Stimulated activated CD8-positive, alpha-beta memory T cell treated with anti-CD3 and anti-CD28 coated beads, Interleukin-15, amount 100 ng/mL, for 4 hours (primary cell): ENCODE measurements at places on chromosomes 6 and 20.
A peak's percentile ranks its signal among the peaks of the same experiment; 100 is the strongest.

DNA sequence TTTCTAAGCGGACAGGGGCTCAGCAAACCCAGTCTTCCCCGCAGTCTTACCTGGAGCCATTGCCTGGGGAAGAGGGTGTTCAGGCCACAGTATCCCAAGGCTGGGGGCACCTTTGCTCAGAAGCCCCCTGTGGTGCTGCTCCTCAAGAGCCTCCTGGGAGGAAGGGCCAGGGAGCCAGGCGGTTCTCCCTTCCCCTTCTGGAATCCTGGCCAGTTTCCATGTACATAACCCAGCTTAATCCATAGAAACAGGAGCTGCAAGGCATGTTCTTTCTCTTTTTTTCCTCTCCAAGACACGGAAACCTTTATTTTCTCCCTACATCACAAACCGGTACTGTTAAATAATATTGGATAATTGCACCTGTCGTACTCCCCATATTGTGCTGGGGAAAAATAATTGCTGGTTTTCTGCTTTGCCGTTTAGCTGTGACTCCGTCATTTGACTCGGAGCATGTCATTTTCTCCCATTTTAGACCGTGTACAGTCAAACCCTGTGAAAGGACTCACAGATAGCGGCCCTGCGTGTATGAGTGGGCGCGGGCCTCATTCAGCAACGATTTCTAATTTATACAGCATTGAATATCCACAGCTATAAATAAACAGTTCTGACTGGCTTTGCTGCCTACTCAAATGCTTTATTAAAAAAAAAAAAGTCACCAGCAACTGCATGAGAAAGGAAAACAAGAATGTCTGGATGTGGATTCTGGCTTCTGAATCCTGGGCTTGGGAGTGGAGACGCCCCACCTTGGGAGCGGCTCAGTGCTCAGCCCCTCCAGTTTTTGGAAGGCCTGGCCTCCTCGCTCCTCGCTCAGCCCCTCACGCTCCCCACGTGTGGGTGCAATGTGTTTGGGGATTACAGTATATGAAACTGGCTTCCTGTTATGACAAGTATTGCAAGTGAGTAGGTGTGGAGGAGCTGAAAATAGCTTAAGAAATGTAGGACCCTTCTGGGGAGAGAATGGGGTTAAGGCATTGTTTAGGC lies 67.3 kb downstream of the ADTRP start:
- peak; percentile 36 for DNase-seq

DNA sequence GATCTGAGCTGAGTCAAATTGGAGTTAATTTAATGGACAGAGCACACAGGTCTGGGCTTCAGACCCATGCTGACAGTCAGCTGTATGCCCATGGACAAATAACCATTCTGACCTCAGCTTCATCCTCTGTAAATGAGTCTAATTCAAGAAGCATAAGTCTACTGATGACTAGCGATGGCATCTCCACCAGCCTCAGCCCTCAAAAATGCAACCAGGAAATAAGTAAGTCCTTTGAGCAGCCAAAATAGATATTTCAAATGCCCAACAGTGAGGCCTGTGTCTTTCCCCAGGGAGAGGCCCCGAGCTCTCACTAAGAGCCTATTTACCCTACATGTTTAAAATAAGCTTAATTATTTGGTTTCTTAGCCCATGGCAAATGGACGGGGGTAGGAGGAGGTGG lies 114.2 kb upstream of the MTHFD1L start:
- no peak for DNase-seq

DNA sequence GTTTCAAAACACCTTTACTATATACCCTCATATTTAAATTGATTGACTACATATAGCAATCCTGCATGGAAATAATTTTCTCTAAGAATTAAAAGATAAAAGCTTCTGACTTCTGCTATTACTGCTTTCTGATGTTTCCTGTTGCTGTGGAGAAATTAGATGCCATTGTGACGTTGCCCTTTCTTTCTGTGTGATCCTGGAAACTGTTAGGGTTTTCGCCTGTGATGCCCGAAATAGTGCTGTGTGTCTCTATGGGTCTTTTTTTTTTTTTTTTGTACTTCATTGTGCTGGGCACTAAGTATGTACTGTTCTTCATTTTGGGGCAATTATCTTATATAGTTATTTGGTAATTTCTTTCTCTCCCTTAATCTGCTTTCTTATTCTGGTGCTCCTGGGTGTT lies 205.0 kb downstream of the ARID1B start:
- DNase-seq: no peak

- DNase-seq: no peak
Observed at GRCh38 chr20:57957411-57958049, 247.7 kb upstream of the PMEPA1 start.

GRCh38 chr6:75818098-75818855 lies 69.2 kb downstream of the MYO6 start:
- no peak for DNase-seq

DNA sequence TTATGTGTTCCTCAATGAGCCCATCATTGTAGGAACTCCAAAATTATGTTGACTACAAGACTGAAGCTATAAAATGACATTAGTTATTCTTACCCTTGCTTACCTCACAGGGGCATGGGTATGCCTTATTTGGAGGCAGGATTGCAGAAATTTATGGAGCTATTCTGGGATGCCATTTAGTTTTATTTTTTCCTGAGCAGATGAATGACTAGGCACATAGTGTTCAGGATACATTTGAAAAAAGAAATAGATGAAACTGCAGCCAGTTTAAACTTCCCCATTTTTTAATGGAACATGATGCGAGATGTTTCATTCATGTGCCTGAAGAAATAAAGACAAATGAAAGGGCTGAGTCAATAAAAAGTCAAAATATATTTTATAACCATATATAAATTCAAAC lies 399.2 kb upstream of the JAG1 start:
- DNase-seq: no peak

- DNase-seq: no peak
Observed at GRCh38 chr6:131602781-131603312, 25.2 kb downstream of the MED23 start.

- no peak for DNase-seq
Observed at GRCh38 chr6:11618533-11618932, 81.0 kb downstream of the TMEM170B start.

GRCh38 chr6:74510878-74511277 lies 695.0 kb downstream of the COL12A1 start:
- no peak for DNase-seq

DNA sequence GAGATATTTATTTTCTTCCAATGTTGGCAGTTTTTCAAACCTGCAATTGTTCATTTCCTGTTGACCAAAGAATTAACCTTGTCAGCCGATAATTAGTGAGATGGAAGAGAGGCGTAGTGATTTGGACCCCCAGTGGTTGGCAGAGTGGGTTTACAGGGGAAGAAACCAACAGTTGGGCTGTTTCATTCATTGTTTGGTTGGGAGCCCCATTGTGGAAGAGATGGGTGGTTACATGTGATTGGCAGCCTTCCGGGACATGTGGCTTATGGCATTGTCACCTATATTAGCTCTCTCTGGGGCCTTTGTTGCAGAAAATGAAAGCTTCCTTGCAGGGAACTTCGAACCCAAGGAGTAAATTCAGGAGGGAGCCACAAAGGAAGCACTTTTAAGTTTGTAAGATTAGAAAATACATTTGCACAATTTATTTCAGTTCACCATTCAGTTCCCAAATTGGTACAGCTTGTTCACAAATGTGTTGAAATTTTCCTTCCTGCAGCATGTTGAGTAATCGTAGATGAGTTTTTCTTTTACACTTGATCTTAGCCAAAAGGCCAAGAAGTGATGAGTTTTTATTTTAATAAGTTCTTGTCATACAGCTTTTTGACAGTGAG lies 50.3 kb upstream of the CDKAL1 start:
- DNase-seq: no peak

GRCh38 chr6:44023586-44024454 lies 103.4 kb downstream of the MRPL14 start:
- DNase-seq: no peak

GRCh38 chr6:142550310-142551063 lies 248.7 kb downstream of the ADGRG6 start:
- DNase-seq: no peak

DNA sequence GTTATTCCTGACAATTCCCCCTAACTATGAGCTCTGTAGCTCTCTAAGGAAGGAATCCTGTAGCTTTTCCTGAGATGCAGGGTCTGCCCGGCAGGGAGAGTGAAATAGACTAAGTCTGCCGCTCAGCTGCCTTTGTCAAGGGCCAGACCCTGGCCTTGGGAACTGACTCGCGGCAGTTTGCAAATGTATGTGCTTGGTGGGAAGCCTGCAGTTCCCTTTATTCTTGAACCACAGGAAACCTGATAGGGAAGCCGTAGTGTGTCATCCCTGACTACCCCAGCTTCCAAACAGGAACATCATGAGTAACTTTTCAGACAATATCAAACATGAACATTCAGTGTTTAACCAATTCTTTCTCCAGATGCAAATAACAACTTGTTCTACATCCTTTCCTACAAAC lies 78.7 kb upstream of the IFNGR1 start:
- no peak for DNase-seq

DNA sequence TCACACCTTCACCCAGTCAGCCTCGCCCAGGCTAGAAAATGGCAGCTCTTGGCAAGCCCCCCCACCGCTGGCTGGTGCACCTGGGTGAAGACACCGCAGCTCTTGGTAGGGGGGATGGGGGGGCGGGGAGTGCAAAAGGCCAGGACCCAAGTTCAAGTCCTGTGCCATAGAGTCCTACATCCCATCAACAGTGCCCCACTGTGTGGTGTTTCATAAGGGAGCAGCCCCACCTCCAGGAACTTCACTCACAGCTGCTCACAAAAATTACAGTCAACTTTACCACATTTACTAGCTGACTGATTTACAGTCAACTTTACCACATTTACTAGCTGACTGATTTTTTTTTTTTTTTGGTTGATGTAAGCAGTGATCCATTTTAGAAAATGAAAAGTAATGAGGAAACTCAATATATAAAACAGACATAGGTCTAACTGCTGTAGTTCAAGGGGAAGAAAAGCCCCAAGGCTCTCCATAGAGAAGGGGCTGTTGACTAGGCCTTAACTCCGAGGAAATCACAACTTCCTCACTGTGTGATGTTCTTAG lies 208.9 kb upstream of the SNX9 start:
- no peak for DNase-seq
